NB4 (cell line): ENCODE measurements at places on chromosomes 1 and 21.

DNA sequence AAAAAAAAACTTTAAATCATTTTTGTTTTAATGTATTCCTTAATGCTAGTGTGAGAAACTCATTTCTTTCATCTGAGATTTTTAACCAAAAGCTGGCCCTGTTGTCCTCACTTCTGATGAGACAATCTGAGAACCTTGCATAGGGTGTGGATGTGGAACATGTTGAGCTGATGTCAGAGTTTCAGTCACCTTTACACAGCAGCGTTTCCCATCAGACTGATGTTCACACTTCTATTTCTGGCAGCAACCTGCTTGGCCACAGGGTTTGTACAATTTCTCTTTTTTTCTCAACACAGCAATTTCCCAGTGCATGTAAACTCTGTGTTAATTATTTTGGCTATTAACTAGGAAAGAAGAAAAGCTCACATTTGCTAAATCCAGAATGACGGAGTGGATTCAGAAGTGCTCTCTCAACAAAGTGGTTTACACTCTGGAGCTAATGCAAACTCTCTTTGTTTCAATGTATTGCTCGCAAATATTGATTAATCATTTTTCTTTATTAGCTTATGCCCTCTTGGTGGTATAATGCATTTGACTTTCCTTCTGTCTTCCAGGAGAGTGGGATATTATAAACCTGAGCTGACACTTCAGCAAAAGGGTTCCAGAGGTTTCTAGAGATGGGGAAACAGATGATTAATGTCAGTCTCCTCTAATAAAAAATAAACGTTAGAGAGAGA lies 70.5 kb upstream of the HSPA13 start:
- DNase-seq: no peak

DNA sequence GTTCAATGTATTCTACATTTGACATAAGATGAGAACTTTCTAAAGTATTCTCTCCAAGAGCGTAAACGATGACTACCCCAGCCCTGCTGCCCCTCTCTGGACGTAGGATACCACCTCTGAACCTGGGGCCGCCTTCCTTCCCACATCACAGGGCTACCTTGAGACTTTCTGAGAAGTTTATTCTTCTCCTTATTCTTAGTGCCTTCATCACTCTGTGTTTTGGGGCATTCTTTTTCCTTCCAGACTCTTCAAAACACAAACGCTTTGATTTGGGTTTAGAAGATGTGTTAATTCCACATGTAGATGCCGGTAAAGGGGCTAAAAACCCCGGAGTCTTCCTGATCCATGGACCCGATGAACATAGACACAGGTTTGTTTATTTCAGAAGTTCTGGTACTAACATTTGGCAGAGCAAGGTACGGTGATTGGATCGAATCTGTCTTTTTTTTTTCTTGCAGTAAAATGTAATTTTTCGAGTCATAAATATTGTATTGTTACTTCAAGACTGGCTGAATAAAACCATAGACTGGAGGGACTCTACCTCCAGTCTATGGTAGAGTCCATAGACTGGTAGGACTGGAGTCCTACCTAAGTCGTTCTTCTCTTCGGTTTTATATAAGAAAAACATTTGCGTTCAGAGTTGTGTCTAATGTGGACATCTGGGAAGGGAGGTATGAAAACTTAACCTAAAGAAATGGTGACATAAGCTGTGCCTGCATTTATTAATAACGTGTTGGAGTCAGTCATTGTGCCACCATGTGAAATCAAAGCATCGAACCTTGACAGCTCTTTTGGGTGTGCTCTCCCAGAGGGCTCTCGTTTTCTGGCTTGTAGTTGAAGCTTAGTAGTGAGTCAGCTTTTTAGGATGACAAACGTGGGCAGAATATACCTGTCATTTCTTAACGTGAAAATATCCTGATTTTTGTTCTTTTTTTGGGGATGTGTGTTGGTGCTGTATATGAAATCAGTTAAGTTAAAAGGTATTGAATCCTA lies 1.2 kb downstream of the MAN1A2 start:
- DNase-seq: peak; percentile 50

DNA sequence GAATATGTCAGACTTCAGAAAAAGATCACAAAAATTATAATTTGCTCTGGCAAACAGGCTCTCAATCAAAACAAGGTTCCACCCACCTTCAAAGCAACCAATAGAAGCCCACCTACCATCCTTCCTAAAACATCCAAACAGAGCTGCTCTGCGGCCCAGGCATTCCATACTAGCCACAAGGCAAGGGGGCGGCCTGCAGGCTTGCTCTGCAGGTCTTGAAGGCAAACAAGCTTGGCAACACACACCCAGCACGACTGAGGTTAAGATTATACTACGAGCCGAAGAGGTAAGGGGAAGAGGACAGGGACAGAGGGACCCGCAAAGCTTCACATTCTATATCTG lies 207.3 kb downstream of the SLC45A1 start:
- peak; percentile 14 for DNase-seq

GRCh38 chr1:117231748-117232373 lies 21.1 kb upstream of the VTCN1 start:
- peak; percentile 15 for DNase-seq

DNA sequence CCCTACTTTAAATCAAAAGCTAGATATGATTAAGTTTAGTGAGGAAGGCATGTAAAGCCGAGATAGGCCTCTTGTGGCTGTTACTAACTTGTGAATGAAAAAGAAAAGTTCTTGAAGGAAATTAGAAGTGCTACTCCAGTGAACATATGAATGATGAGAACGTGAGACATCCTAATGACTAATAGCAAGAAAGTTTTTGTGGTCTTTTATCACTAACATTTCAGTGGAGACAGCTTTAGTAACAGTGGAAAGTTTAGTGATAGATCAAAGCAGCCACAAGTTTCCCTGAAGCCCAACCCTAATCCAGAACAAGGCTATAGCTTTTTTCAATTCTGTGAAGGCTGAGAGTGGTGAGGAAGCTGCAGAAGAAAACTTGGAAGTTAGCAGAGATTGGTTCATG lies 73.6 kb upstream of the LRRC8B start:
- DNase-seq: no peak

- peak; percentile 59 for DNase-seq
Observed at GRCh38 chr1:9235096-9235459, 504 bp downstream of the H6PD start.

- DNase-seq: no peak
Observed at GRCh38 chr1:169330927-169331326, 36.7 kb downstream of the NME7 start.

DNA sequence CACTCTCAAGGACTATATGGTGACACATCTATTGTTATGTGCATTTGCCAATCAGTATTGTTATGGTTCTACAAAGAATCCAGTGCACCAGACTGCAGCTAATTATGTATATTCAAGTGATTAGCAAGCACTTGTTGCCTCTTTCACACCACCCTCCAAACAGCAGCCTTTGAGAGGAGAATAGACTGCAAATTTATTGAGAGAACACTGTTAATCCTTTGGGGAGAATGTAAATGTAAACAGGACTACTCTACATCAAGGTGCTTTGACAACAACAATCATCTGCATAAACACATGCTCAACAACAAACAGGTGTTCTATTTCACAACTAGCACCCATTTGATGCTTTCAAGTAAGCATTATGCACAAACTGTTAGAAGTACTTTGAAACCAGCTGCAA lies 117.4 kb downstream of the AKT3 start:
- DNase-seq: no peak

DNA sequence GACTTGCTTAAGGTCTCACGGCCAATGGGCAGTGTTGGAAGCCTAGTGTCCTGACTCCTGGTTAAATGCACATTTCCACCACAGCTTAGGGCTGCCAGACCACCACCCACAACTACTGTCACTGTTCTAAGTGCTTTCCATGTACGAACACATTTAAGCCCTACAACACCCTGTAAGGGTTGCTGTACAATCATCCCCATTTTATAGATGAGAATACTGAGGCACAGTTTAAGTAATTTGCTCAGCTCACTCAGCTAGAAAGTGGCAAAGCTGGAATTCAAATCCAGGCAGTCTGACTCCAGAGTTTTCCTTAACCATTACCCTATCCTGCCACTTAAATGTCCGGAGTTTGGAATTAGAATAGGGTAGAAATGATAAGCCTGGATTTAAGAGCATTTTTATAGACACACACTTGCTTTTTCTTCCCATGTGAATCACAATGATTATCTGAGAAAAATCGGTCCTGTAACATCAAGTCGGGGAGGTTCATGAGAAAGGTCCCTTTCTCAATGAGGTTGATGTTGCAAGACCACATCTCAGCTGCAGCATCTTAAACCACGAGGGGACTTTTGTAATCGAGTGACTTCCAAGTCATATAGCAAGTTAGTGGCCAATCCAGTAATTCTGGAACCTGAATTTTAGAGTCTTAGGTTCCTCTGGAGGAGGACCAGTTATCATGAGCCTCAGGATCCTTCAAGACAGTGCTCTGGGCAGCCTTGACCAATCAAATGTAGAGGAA lies 8.6 kb downstream of the E2F2 start:
- peak; percentile 85 for DNase-seq

- DNase-seq: no peak
Observed at GRCh38 chr21:32101277-32101676, 177.6 kb downstream of the MIS18A start.

GRCh38 chr1:206066479-206067171 lies 13.7 kb downstream of the RHEX start:
- no peak for DNase-seq

- DNase-seq: no peak
Observed at GRCh38 chr1:10626791-10627410, 152.2 kb downstream of the PEX14 start.

DNA sequence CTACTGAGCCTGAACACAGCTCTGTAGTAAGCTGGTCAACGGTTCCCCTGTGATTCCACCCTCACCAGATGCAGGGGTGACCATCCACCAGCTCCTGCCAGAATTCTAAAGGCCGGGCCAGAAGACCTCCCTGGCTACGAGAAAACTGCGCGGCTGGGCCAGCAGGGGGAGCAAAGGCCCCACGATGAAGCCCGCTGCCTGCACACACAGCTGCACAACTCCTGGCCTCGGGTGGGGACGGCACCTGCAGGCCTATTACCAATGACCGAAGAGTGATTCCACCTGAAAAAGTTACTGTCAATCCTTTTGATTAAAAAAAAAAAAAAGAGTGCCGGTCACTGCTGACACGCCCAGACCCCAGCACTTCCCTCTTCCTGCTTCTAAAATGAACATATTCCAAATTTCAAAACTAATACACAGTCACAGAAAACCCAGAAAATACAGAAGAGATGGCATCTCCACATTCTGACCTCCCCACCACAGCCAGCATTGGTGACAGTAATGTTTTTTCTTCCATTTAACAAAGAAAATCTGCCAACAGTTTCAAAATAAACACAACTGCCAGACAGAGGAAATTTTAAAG lies 49.8 kb upstream of the RIPK4 start:
- peak; percentile 43 for DNase-seq
